ENCODE measurements at places on chromosomes 12 and 14.

DNA sequence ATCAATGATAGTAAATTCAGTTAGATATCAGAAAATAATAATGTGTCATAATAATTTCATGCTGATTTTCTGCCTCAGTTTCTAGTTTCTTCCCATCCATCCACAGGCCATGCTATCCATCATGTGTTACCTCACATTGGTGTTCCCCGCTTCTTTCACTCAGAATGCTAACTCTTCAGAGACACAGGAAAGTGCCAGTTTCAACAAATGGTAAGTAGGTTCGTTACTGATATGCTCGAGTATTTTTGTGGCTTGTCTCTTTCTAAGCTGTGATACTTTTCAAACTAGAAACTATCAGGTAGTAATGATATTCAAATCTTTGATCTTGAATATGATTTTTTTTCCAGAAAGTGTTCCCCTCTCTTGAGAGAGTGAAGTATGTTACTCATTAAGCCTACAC, 1.5 kb downstream of the KLRB1 start:
- DNase-seq = no peak

- DNase-seq = no peak
Observed at GRCh38 chr12:105907982-105908381, 230.8 kb downstream of the NUAK1 start.

GRCh38 chr14:88551094-88551870, 3.5 kb downstream of the PTPN21 start:
- DNase-seq = peak; percentile 42

- no peak for DNase-seq
Observed at GRCh38 chr12:116955382-116956021, 44.8 kb downstream of the FBXW8 start.

DNA sequence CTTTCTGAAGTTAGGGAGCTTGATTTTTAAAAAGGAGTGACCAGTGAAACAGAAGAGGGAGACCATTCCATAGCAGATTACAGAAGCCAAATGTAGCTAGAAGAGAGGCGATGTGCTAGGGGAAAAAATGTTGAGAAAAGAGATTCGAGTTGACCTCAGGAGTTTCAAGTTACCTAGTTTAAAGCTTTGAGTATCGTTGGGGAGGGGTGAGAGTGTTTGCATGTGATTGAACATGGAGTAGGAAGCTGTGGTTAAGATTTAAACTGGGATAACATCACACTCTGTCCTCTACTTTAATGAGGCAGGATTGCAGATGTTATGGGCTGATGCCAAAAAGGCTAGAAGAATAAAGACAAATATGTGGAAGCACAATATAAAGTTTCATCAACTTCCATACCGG, 3.7 kb downstream of the LETMD1 start:
- DNase-seq = no peak

DNA sequence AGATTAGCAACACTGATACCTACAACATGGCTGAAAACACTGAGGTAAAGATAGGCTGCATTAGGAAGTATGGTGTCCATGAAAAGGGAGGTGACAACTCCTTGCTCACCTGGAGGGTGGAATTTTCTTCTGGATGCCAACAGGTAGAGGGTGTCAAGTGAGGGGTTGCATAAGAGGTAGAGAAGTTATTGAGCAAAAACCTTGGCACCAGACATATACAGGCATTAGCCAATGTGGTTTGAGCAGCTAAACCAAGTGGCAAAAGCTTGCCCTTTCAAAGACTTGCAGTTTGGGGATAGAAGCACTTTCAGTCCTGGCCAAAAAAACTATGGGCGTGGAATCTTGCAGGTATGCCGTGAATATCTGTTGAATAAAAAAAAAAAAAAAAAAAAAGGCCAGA, 3.8 kb downstream of the RITA1 start:
- no peak for DNase-seq

DNA sequence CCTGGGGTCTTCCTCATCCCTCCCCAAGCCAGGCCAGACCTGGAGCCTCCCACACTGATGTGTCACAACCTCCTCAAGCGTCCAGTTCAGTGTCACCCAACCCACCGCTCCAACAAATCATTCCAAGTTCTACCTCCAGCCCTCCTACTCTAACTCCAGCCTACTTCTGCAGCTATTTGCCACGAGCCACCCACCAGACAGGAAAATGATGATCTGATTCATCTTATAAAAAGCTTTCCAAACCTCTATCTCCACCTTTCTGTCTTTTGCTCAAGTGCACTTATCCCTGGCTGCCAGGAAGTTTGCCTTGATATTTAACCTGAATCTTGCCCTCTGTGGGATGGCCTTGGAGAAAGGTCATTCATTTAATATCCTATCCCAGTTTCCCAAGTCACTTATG, 30.2 kb downstream of the SMUG1 start:
- DNase-seq = no peak

DNA sequence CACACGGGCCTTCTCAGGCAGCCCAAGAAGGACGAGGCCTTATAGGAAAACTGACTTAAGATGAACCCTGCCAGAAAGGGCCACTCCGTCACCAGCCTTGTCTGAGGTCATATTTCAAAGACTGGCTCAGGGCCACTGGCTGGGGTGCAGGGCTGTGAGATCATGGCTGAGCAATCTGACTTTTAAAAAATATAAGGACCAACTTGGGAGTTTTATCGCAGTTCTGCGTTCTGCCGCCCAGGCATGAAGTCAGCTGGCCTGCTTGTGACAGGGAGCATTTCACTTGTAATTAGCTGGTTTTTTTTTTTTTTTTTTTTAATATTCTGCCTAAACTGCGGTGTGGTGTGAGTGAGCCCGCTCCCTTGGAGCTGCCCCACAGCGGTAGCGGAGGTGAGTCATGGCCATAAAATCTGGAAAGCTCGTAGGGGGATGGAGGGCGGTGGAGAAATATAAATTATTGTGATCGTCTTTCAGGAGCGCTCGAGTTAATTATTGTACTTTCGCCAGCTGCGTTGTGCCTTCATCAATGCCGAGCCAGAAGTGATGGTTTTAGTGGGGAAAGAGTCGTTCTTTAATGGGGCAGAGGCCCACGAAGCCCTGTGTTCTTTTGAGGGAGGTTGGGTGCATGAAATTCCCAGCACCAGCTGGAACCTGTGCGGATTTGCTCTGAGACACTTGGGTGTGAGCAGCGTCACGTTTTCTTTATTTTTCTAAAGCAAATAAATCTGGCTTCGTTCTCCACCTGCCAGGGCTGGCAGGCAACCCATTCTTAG, 231.9 kb downstream of the C12orf75 start:
- DNase-seq = no peak

DNA sequence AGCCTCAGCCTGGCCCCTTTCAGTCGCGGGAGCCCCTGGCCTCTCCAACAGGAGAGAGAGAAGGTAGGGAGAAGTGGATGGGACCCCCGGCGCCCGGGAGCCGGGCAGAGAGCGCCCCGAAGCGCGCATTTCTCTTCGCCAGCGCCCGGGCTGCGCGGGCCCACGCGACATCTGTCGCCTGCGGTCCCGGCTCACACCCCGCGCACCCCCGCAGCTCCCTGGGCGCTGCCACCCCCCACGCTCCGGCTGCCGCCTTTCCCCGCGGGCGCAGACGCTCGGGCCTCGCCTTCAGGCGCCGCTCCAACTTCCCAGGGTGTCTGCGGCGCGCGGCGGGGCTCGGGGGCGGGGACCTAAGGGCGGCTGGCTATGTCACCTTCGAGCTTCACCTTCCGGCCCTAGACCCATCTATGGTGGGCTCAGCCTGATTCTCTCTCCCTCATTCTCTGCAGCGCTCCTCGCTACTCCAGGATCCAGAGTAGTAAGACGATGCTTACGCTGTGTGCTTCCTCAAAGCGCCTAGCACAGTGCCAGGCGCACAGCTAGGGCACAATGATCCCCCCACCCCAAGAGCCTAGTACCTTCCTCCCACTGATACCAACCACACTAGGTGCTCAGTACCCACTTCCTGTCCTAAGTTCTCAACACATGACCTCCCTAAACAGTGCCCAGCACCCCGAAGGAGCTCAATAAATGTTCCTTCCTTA, 1.6 kb downstream of the HRK start:
- DNase-seq = no peak

DNA sequence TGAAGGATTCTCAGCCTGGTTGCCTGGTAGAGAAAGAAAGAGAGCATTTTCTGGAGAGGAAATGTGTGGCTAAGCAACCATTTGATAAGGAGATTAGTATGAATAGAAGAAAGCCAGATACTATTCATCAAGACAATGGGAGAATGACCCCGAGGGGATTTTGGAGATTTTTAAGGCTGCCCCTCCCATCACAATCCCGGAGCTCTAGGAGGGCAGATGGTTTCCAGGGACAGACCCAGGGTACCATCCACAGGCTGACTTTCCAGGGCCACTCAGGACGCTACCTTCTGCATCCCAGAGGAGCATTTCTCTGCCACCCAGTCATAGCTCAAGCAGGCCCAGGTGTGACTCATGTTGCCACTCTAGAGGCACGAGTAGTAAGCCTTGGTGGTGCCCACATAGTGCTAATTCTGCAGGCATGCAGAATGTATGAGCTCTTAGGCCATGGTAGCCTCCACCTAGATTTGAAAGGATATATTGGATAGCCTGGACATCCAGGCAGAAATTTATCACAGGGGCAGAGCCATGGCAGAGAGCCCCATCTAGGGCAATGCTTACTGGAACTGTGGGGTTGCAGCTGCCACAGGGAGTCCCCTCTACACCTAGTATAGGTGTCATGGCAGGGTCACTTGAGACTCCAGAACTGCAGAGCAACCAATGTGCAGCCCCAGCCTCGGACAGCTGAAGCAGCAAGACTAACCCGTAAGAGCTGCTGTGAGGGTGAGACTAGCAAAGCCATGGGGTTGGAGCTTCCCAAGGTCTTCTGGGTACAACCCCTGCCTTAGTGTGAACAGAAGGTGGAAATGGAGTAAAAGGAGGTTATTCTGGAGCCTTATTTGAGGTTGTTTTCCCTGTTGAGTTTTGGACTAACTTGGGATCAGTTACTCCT, 366.0 kb downstream of the ZFP36L1 start:
- DNase-seq = no peak

DNA sequence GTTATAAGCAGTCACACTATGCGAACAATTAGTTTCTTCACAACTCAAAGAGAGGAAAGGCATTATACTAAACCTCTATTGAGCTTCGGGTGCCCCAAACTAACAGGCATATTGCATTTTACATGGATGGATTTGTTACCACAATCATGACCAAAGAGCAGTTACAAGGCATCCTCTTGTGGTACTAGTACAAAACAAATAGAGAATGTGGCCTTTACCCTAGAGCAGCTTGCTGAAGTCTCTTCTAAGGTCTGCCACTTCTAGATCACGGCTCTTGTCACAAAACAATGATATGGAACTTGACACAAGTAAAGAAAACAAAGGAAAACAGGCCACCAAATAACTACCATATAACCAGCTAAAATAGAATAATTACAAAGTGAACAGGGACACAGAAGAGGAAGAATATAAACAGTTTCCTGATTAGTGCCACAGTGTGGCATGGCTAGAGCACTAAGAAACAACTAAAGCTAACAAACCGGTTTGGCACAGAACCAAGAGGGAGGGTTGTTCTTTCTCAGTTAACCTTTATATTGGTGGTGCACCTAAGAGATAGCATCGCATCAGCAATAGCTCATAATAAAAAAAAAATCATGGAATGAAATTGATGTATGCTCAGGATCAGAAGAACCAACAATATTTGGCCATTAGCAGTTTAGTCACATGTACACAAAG, 209.7 kb upstream of the ATP2B1 start:
- DNase-seq = no peak

DNA sequence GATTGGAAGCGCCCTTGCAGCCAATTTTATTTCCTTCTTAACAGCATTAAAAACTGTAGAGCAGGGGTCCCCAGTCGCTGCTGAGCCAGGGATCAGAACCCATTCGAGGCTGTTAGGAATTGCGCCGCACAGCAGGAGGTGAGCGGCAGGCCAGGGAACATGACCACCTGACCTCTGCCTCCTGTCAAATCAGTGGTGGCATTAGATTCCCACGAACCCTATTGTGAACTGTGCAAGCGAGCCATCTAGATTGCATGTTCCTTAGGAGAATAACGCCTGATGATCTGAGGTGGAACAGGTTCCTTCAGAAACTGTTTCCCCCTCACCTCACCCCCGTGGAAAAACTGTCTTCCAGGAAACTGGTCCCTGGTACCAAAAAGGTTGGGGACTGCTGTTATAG, 107.4 kb downstream of the DNAI7 start:
- DNase-seq = no peak
